ENCODE measurements at places on chromosomes 1 and 21.

DNA sequence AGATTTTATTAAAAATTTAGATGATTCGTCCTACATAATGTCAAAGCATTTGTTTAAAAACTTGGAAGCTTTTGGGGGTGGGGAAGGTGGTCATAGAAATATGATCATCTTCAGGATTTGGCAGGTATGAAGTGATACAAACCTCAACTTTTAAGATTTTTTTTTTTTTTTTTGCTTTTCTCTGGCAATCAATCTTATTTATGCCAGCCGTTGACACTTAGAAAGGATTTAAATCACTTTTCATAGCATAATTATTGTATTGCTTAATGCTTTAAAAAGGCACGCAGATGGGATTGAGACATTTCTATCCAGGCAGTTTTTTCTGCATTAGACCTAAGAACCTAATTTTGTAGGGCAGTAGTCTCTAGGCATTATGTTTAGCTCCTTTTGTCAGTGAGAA, 19.7 kb downstream of the MRPS6 start:
- DNase-seq: no peak

GRCh38 chr1:215226757-215227156, 144.2 kb downstream of the KCNK2 start:
- DNase-seq: no peak

- no peak for DNase-seq
These were observed 47.3 kb downstream of the ITGB3BP start for GRCh38 chr1:63475761-63476160.

DNA sequence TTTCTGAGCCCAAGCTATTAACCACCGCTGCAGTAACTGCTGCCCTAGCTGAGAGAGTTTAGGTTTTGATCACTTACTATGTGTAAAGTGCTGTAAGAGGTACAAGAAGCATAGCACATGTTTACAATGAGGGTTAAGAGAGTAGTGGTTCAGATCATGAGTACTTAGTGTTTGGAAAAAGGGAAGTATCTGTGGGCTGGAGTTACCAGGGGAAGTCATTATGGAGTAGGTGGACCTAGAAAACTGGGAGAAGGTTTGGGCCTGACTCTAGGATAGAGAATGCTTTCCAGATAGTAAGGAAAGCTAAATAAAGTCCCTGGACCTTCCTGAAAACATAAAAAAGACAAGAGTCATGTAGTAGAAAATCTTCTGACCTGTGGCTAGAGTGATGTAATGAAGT, 149.6 kb upstream of the PLXNA2 start:
- DNase-seq: no peak

- DNase-seq: no peak
These were observed 33.8 kb downstream of the STIL start for GRCh38 chr1:47280142-47280541.
